ENCODE measurements at places on chromosomes 6 and 20.

DNA sequence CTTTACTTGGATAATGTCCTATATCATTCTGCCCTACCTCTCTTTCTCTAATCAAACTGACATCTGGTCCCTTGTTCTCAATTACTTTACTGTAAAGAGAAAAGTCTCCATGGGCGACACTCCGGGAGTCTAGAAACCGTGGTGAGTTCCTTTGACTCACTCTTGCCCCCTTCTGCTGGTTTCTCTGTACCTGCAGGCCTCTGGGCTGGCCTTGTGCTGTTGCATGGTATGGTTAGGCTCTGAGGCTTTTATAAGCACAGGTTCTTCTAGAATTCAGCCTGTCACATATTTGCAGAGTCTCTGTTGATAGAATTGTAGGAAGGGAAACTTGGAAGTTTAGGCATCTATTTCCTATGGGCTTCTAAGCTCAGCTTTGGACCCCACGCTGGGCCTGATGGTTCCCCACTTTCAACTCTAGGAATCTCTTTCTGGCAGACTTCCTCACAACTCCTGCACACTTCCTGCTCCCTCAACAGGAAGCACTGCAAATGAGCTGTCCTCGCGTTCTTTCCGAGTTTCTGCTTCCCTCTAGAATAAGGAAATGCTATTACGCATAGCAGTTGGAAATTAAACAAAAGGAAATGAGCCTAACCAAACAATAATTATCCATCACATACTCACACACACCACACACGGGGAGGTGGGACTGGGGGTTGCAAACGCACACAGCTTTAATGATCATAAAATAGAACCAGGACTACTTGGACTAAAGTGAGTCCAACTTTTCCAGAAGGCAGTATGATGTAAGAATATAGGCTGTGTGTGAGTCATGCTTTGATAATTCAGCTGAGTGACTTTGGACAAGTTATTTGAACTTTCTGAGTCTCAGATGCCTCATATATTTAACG is 683.3 kb downstream of the QKI start:
- DNase-seq, result no peak

GRCh38 chr6:139337830-139338229 is 36.6 kb downstream of the CITED2 start:
- DNase-seq, result no peak

DNA sequence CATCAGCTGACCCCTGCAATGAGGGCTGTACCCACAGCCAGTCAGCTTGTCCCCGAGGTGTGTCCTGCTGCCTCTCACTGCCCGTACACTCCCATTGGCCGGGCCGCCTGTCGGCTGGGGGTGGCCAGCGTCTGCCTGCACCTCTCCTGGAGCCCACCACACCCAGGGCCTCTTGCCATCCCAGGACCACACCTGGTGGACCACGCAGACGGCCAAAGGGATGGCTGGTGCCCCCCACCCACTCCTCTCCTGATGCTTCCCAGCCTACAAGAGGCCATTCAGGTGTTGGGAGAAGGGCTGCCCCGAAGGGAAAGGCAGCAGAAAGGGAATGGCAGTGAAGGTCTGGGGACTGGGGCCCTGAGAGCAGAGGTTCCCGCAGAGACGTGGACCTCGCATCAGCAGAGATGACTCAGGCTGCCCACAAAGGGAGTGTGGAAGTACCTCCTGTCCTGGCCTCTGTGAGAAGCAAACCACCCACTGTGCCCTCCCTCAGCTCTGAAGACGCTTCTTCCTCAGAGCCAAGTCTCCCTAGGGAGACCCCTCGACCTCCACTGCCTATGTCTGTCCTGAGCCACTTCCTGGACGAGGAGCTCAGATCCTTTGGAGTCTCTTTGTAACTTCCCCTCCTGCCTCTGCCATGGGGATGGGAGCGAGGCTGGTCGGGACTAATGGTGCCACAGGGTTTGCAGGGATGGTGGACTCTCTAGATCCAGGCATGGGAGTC is 60.9 kb downstream of the PYGB start:
- DNase-seq, result no peak

DNA sequence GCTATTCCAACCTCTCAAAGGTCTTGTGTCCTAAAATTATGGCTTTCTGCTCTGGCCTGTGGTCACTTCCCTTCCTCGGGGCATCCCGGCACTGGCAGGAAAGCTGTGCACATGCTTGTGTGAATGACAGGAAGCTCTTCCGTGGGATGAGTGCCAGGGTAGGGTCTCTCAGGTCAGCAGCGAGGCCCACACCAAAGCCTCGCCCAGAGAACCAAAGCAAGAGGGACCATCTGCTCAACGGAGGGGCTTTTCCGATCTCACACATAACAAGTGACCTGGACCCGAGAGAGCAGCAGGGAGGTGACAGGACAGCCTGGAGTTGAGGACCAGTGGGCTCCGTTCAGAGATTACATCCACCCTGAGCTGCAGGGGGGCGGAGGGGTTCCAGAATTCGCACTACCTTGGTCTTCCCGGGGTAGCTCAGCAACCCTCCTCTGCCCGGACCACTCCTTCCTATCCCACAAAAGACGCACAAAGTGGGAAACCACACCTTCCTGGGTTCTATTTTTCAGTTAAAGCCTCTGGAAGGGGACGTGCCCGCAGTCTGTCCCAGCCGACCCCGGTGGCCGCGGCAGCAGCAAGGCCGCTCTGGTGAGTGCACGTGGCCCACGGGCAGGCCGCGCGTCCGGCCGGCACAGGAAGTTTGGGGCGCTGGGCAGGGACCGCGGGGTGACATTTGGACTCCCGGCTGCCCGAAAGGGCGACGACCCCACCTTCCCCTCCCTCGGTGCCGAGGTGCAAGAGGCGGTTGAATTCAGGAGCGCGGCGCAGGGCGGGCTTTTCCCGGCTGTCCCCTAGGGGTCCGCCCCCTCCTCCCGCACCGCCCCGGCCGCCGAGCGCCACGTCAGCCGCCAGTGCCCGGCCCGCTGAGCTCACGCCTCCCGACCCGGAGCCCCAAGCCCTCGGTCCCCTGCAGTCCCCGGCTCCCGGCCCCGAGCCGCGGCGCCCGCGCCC is 988 bp downstream of the TXNDC5 start:
- peak; percentile 15 for DNase-seq

DNA sequence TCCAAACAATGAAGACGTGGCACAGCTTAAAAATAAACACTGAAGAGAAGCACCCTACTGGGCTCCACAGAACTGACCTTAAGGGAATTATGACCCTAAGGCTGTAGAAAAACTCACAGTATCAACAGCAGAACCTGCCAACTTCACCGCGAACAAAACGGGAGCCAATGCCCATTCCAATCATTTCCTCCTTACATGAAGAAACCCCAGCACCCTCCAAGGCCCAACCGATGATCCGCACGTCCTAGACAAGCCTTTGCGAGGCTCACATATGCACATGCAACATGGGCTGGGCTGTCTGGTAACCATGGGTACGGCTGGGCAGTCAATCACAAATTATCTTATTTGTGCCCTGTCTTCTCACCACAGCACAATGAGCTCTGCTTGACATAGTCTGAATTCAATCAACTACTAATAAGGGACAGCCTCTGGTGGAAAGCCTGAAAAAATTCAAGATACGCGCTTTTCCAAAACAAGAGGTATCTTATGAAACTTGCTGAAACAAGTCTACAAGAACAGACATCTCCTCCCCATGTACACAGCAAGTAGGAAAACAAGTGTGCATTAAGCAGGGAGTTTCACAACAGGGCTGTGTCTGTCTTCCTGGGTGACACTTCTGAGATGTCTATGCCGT is 1.7 kb downstream of the DIDO1 start:
- no peak for DNase-seq

DNA sequence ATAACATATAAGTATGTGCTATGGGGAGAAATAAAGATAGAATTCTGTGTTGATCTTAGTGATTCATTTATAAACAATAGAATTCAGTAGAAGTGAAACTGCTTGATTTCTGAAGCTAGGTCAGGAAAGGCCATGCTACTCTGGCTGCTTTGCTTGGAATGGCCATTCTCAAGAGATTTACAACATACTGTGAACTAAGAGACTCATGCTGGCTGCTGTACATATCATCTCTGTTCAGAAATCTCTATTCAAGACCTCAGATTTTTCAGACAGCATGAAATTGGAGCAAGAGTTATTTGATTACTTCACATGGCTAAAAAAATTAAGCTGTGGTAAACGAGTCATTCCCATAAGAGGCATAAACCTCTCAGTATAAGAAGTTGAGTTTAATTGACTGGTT is 662.6 kb downstream of the BCKDHB start:
- DNase-seq, result no peak

- no peak for DNase-seq
These were observed 61.5 kb downstream of the SYNE1 start for GRCh38 chr6:152575621-152576150.

GRCh38 chr6:36373368-36374019 is 14.0 kb downstream of the ETV7 start:
- no peak for DNase-seq

DNA sequence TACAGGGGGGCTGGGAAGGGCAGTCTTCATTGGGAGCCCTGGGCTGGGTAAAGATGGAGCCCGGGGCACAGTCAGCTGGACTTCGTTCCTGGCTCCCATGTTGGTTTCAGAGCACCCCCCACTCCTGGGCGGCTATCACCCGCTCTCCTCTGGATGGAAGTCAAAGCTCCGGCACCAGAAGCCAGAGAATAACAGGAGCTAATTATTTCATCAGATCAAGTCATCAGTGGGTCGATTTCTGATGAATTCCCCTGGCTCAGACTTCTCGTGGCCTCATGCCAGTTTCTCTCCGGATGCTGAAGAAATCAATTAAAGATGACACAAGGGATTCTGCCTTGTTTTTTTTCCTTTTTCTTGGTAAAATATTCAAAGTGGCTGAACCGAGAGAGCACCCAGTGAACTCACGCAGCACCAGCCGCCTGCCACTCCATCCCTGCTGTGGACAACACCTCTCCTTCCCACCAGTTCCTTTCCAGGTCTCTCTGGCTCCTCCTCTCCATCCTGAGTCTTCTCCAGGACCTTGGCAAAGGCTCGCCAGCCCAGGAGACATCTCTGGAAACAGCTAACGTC is 22.5 kb downstream of the SULF2 start:
- DNase-seq, result no peak

GRCh38 chr6:110387986-110388385 is 27.4 kb downstream of the DDO start:
- DNase-seq, result no peak
